ENCODE measurements at places on chromosomes 5 and 9.

DNA sequence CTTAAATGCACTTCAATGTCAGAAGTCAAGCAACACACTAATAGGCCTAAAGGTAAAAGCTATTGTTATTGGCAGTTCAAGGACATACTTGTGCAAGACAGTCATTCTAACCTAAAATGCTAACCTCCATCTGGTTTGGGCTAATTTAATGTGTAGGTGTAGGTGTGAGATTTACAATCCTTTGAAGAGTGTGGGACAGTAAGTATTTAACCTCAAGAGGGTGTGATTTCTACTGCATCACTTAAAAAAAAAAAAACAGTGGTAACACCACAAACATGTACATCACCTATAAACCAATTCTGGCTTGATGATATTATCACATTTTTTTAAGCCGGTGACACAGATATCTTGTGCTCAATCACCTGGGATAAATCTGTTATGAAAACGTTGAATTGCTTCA lies 127.5 kb upstream of the MEF2C start:
- no peaks in the 10 kb centered on the region for H3K27me3 ChIP-seq
- no peak overlapping the region for H3K4me3 ChIP-seq
- H3K36me3 ChIP-seq = no peaks in the 10 kb centered on the region

DNA sequence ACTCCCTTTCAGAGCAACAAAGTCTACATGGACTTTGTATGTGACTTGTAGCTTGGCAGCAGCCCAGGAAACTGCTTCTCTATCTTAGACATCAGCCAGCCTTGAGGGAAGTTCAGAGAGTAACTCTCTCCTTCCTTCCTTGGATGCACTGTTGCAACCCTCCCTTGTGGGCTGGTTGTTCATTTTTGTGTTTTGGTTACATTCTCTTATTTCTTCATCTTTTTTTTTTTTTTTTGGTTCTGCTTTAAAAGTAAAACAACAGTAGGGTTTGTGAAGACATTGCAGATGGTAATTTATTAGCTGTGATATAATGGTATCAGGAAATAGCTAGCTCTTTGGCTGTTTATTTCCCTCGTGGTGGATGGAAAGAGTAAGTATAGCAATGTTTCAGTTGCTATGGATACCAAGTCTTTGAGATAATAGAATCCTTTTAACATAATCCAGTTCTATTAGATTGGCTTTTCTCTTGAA lies 97.9 kb upstream of the MAMDC2 start:
- no peaks in the 10 kb centered on the region for H3K4me1 ChIP-seq
- DNase-seq = no peak
- no peak overlapping the region for H3K4me3 ChIP-seq
- H3K27ac ChIP-seq = no peak overlapping the region

DNA sequence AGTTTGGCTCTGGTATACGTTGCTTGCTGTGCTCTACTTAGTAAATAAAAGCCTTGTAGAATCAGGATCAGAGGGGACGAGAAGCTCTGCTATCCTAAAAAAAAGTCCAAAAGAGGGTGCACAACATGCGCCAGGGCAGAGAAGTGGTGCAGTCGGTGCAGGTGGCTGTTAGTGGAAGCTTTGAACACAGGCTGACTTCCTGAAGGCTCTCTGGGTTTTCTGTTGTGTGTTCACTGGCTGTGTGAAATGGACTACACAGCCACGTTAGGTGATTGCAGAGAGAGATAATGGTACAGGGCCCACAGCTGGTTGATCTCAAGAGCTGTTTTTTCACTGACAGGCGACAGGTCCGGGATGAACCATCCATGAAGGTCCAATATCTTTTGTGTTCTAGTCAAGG lies 167.4 kb downstream of the TMEM167A start:
- H3K36me3 ChIP-seq = no peaks in the 10 kb centered on the region
- DNase-seq = no peak
- H3K4me3 ChIP-seq = no peak overlapping the region
- H3K4me1 ChIP-seq = no peaks in the 10 kb centered on the region
- no peak overlapping the region for H3K27ac ChIP-seq

GRCh38 chr5:180067986-180068385 lies 3.6 kb downstream of the RNF130 start:
- no peak for DNase-seq
- H3K36me3 ChIP-seq = no peaks in the 10 kb centered on the region
- no peak overlapping the region for H3K4me3 ChIP-seq
- no peaks in the 10 kb centered on the region for H3K27me3 ChIP-seq
- H3K4me1 ChIP-seq = peaks cover 12% of the 10 kb centered on the region
- H3K27ac ChIP-seq = no peak overlapping the region

- no peak overlapping the region for H3K27ac ChIP-seq
- no peak for DNase-seq
- no peak overlapping the region for H3K4me3 ChIP-seq
- no peaks in the 10 kb centered on the region for H3K36me3 ChIP-seq
- H3K27me3 ChIP-seq = no peaks in the 10 kb centered on the region
Observed at GRCh38 chr5:105968981-105969380, 1701.8 kb downstream of the EFNA5 start.

DNA sequence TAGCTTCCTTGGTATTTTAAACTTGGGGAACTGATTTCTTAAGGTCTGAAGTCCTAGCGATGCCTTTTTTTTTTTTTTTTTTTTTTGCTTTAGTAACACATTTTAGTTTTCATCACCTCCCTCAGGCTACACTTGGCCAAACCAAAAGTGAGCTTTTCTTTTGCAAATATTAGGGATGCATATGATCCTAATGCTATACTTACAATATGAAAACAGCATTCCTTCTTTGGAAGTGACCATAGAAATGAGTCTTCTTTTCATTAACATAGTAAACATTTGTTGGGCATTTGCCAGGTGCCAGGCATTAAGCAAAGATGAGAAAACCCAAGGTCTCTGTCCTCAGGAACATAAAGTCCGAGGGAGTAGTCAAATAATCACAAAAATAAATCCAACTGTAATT lies 189.8 kb downstream of the ALDH1A1 start:
- no peak overlapping the region for H3K27ac ChIP-seq
- no peak for DNase-seq
- no peak overlapping the region for H3K4me3 ChIP-seq
- H3K4me1 ChIP-seq = no peaks in the 10 kb centered on the region

- H3K4me1 ChIP-seq = no peaks in the 10 kb centered on the region
- no peaks in the 10 kb centered on the region for H3K27me3 ChIP-seq
- no peak for DNase-seq
Observed at GRCh38 chr9:117992006-117992405, 287.8 kb downstream of the TLR4 start.

GRCh38 chr5:34626036-34626435 lies 30.1 kb upstream of the RAI14 start:
- H3K4me1 ChIP-seq = no peaks in the 10 kb centered on the region
- no peak overlapping the region for H3K4me3 ChIP-seq
- no peak overlapping the region for H3K27ac ChIP-seq

GRCh38 chr5:50786073-50786472 lies 119.6 kb downstream of the PARP8 start:
- H3K27ac ChIP-seq = no peak overlapping the region
- no peaks in the 10 kb centered on the region for H3K4me1 ChIP-seq
- H3K36me3 ChIP-seq = no peaks in the 10 kb centered on the region
- H3K27me3 ChIP-seq = no peaks in the 10 kb centered on the region
- no peak for DNase-seq

- H3K27me3 ChIP-seq = no peaks in the 10 kb centered on the region
- no peak overlapping the region for H3K27ac ChIP-seq
- H3K36me3 ChIP-seq = 0 out of 2 replicates have a peak, but pooled peaks cover 2% of the 10 kb centered on the region
- DNase-seq = no peak
- no peak overlapping the region for H3K4me3 ChIP-seq
- H3K4me1 ChIP-seq = peaks cover 8% of the 10 kb centered on the region
Observed at GRCh38 chr9:97431549-97432143, 19.8 kb downstream of the TDRD7 start.

GRCh38 chr9:33120620-33121019 lies 44.1 kb upstream of the SMU1 start:
- no peak overlapping the region for H3K4me3 ChIP-seq
- H3K27me3 ChIP-seq = no peaks in the 10 kb centered on the region
- DNase-seq = no peak
- no peak overlapping the region for H3K27ac ChIP-seq
- peaks cover 3% of the 10 kb centered on the region for H3K4me1 ChIP-seq

DNA sequence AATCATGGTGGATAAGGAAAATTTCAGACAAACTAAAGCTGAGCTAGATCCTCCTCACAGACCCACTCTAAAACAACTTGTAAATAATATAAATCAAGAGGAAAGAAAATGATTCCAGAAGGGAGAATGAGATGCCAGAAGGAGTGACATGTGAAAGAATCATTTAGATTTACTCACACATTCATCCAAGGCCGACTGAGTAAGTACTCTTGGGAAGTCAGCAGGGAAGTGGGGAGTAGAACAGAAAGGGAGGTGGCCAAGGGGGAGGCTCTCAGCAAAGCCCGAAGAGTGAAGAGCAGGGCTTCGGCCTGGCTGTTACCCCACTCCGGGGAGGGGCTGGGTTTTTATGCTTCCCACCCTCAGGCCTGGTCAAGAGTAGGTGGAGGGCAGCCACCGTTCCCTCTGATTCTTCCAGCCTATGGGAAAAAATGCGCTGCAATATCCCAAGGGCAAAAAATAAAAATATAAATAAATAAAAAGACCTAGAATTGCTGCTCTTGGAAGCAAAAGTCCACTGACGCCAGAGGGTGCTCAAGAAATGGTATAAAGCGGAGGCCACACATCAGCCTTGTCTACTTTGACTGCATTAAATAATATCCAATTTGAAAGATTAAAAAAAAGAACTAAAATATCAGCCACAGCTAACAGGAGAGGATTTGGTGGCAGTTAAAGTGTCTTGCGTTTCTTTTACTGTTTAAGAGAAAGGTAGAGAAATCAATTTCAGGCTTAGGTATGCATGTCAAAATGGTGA lies 110.2 kb upstream of the COL5A1 start:
- H3K27ac ChIP-seq = no peak overlapping the region
- no peak overlapping the region for H3K4me3 ChIP-seq
- no peaks in the 10 kb centered on the region for H3K4me1 ChIP-seq

- H3K27ac ChIP-seq = no peak overlapping the region
- DNase-seq = no peak
- H3K4me1 ChIP-seq = no peaks in the 10 kb centered on the region
- no peaks in the 10 kb centered on the region for H3K36me3 ChIP-seq
- no peaks in the 10 kb centered on the region for H3K27me3 ChIP-seq
Observed at GRCh38 chr9:93267681-93268505, 84.0 kb downstream of the WNK2 start.

GRCh38 chr5:99553211-99553810 lies 624.5 kb upstream of the CHD1 start:
- H3K4me3 ChIP-seq = no peak overlapping the region
- DNase-seq = no peak
- H3K36me3 ChIP-seq = no peaks in the 10 kb centered on the region
- H3K27ac ChIP-seq = no peak overlapping the region

GRCh38 chr5:174397206-174397605 lies 327.2 kb upstream of the MSX2 start:
- H3K27ac ChIP-seq = no peak overlapping the region
- H3K36me3 ChIP-seq = no peaks in the 10 kb centered on the region
- DNase-seq = no peak
- no peak overlapping the region for H3K4me3 ChIP-seq
- H3K4me1 ChIP-seq = no peaks in the 10 kb centered on the region
- no peaks in the 10 kb centered on the region for H3K27me3 ChIP-seq

DNA sequence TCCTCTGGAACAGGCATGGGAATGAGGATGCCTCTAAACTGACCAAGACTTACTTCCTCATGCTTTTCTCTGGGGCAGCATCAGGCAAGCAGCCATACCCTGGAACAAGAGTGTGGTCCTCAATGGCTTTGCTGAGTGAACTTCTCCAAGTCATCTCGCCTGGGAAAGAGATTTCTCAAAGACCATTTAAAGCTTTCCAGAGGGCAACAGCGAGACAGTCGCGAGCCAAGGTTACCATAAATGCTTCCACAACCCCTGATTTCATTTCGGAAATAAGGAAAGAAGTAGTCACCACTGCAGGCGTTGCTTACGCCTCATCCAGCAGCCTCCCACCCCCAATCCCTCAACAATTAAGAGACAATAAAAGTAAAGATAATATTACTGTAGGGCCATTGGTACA lies 1.1 kb upstream of the SNCAIP start:
- H3K4me1 ChIP-seq = no peaks in the 10 kb centered on the region
- H3K36me3 ChIP-seq = no peaks in the 10 kb centered on the region
- H3K27me3 ChIP-seq = no peaks in the 10 kb centered on the region
- no peak overlapping the region for H3K4me3 ChIP-seq

DNA sequence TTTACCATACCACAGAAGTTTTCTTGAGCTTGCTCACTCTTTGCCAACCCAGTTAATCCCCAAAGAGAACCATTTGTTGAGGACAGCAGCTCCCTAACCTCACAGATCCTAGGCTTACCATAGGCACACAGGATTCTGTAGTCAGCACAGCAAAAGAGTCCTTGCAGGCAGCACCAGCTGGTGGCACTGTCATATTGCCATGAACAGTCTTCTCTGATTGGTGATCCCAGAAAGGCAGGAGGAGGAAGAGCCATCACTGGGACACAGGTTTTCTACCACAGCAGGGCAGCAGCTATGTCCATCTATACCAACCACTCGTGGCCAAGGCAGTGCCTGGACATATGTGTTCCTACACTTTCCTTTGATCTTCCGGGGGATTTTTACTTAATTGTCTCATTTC lies 297.1 kb upstream of the CD180 start:
- no peaks in the 10 kb centered on the region for H3K36me3 ChIP-seq
- DNase-seq = peak; percentile 64
- peak overlapping the region; percentile 68 for H3K27ac ChIP-seq
- H3K4me3 ChIP-seq = no peak overlapping the region
- no peaks in the 10 kb centered on the region for H3K4me1 ChIP-seq

GRCh38 chr9:136901516-136902258 lies 15.4 kb downstream of the TRAF2 start:
- H3K36me3 ChIP-seq = no peaks in the 10 kb centered on the region
- H3K27me3 ChIP-seq = no peaks in the 10 kb centered on the region
- H3K4me3 ChIP-seq = no peak overlapping the region
- DNase-seq = peak; percentile 35
- H3K4me1 ChIP-seq = peaks cover 19% of the 10 kb centered on the region
- peak overlapping the region; percentile 72 for H3K27ac ChIP-seq

GRCh38 chr5:153520137-153520536 lies 29.7 kb downstream of the GRIA1 start:
- DNase-seq = no peak
- no peak overlapping the region for H3K27ac ChIP-seq
- no peaks in the 10 kb centered on the region for H3K36me3 ChIP-seq
- H3K4me1 ChIP-seq = no peaks in the 10 kb centered on the region
- H3K4me3 ChIP-seq = no peak overlapping the region

GRCh38 chr5:127645300-127645726 lies 3.6 kb upstream of the CTXN3 start:
- H3K4me3 ChIP-seq = no peak overlapping the region
- peaks cover 4% of the 10 kb centered on the region for H3K4me1 ChIP-seq
- no peak for DNase-seq
- no peaks in the 10 kb centered on the region for H3K36me3 ChIP-seq

- no peaks in the 10 kb centered on the region for H3K27me3 ChIP-seq
- H3K4me3 ChIP-seq = no peak overlapping the region
- no peaks in the 10 kb centered on the region for H3K4me1 ChIP-seq
- DNase-seq = no peak
Observed at GRCh38 chr5:42676362-42676761, 80.3 kb upstream of the CCDC152 start.

DNA sequence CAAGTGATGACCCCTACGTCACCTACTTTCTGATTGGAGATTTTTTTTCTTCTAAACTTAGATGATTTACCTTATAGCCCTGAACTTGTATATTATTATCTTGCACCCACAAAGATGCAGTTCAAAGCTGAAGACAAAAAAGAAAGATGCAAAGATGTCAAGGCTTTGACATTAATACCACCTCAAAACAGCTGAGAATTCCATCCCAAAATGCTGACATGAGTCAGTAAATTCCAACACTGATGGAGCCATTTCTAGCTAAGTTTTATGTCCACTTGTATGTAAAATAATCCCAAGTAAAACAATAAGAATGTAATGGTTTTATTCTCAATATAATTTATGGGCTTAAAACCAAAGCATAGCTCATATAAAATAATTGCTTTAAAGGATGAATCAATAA lies 91.5 kb upstream of the CDH9 start:
- DNase-seq = no peak
- no peaks in the 10 kb centered on the region for H3K4me1 ChIP-seq
- H3K27ac ChIP-seq = no peak overlapping the region
